ENCODE measurements at places on chromosomes 5 and 9.

- no peak for DNase-seq
Measured at GRCh38 chr5:36403632-36404311, 102.1 kb upstream of the RANBP3L start.

DNA sequence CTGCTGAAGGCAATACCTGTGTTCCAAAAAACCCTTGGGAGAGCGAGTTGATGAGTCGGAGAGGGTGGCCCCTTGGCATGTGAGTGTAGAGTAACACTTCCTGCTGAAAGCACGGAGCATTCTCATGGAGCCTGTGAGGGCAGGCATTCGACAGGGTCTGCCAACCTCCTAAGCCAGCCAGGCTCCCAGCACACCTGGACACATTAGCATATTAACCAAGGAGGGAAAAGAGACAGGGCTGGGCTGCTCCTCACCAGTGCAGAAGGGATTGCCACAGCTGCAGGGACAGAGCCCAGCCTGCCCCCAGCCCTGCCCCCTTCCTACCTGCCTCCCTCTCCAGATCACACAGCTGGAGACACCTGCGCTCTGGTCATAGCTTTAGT is 46.4 kb upstream of the SEMA4D start:
- no peak for DNase-seq

DNA sequence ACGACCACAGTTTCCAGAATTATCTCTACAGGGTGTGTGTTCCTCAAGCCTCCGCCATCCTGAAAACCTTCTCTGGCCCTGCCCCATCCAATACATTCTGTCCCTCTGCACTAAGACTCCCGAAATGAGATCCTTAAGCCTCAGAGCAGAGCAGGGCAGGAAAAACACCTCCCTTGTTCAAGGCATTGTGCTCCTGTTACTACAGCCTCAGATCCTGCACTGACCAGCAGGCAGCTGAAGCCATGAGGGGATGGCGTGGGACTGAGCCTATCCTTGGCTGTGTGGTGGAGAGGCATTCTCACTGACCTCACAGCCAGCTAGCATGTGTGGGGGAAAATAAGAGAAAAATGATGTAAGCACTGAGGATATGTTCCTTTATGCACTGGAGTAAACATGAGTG is 106.7 kb upstream of the PHYKPL start:
- DNase-seq: no peak

GRCh38 chr9:34590381-34591247 is 1.1 kb upstream of the CNTFR start:
- DNase-seq: no peak

DNA sequence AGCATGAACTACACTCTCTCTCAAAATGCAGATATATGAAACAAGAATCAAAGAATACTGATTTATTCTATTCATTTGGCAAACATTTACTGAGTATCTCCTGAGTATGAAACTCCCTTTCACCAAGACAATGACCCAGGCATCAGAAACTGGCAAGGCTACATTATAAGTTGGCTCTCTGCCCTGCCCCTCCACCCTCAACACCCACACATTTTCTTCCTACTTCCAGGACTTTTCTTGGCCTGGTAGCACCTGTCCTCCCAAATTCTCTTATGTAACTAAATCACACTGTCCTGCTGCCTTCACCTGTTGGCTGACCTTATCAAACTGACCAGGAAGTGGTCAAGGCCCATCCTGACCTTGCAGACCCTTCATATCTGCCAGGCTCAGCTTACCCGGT is 3.5 kb downstream of the RASEF start:
- no peak for DNase-seq

GRCh38 chr9:22452415-22453010 is 5.9 kb downstream of the DMRTA1 start:
- no peak for DNase-seq

- no peak for DNase-seq
Measured at GRCh38 chr9:15531380-15531779, 20.6 kb upstream of the PSIP1 start.

DNA sequence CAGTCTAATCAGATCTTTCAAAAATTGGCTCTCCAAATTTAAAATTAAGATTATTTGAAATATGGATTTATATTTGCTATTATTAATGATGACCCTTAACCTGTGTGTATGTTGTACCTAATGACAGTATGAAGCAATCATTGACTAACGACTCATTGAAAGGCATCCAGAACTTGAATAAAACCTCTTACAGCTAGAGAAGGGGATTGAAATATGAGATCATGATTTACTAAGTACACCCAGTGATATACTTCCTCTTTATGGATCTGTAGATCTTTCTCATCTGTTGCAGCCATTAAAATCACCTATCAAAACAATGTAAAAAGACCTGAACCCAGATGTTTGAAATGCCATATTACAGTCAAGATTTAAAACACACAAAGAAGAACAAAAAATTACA is 126.5 kb downstream of the RPS23 start:
- DNase-seq: no peak

DNA sequence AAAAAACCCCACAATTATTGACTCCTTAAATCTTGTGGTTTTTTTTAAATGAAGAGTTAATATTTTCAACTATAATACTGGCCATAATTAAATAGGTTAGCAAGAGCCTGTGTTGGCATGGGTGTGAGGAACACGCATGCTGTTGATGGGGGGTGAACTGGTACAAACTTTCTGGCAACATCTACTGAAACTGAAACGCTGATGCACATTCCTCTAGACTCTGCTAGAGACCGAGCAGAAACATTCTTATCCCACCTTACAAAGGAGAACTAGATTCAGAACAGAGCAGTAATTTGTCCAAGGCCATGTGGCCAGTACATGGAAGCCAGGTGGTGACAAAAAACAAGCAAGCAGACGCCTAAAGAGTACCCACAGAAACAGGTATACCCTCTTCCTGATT is 2.4 kb downstream of the BICD2 start:
- DNase-seq: no peak

- DNase-seq: no peak
Measured at GRCh38 chr5:4740156-4740555, 400.0 kb upstream of the ADAMTS16 start.

GRCh38 chr9:121340676-121341392 is 29.2 kb downstream of the STOM start:
- DNase-seq: no peak

- DNase-seq: no peak
Measured at GRCh38 chr5:56229111-56229510, 4.0 kb downstream of the ANKRD55 start.

DNA sequence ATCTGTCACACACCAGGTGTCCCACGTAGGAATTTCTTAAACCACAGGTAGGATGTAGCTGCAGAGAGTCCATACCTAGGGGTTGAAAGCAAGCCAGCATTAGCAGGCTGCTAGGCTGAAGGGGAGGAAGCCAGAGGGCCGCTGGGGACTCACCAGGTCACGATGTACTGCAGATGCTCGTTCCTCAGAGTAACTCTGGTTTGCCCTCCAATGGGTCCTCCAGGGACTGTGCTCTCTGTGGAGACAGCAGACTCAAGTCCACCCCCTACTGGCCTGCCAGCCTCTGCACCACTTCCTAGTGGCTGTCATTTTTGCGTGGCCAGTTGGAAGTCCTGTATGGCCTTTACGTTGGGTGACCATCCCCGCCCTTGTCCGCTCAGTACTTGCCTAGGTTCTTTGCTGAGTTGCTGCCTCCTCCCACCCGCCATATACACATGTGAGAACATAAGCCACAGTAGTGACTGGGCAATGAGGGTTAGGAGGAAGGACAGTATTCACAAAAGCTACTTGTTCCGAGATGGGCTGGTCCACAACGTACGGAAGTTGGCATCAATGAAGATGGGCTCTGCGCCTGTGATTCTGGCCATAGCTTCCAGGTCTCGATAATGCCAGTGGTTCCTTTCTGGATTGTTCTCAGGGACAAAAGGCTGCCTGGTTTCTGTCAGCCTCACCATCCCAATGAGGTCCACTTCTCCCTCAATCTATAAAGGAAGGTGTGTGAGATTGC is 4.1 kb downstream of the RPL7A start:
- no peak for DNase-seq

GRCh38 chr5:125160787-125161502 is 414.5 kb upstream of the ZNF608 start:
- DNase-seq: no peak

DNA sequence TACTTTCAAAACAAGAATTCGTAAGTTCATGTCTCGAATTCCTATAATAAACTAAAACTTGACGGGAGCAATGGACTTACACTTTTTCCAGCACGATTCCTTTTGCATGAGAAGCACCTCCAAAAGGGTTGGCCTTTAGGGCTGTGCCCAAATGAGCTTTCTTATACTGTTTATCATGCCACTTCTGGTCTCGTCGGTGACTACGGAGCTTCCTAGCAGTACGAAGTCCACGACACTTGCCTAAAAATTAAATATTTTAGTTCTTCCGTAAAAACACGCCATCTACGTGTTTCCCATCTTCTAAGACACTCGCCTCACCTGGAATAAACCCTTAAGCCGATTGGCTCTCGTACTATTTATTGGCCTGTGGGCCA is 554 bp downstream of the RPS23 start:
- DNase-seq: no peak

DNA sequence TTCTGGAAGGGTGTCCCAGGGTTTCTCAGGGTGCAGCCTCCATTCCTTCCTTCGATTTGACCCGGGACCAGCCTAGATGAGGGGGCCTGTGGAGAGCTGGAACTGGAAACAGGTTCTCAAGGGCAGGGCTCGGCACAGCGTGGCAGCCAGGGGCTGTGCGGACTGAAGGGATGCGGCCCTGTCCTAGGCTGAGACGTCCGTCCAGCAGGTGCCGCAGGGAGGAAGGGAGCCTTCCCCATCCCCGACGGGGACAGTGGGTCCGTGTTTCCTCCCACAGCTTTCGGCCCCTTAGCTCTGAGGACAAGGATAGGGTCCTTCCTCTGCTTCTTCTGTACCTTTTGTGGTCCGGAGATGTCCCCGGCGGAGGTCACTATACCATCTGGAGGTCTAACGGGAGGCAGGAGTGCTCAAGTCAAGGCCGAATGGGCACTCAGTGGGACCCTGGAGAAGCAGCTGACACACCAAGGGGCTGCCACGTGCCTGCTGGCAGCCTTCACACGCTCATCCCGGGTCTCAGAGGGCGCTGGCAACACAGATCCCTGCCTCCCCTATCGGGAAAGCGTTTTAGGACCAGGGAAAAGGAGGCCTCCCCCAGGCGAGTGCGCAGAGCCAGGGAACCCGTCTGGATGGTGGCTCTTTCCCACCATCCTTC is 49.9 kb downstream of the USP20 start:
- DNase-seq: no peak

GRCh38 chr5:17443333-17444130 is 54.5 kb upstream of the TAF11L2 start:
- no peak for DNase-seq

DNA sequence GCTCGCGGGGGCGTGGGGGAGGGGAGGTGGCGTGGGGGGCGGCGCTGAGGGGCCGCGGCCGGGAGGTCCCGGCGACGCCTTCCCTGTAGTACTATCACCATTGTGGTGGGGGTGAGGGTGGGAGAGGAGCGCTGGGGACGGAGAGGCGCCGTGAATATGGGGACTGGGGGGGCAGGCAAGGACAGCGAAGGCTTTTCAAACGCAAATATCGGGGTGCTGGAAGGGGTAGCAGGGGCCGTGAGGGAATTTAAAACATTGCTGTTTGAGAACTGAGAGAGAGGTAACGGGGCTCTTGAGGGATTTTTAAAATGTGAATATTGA is 427 bp downstream of the RBM27 start:
- no peak for DNase-seq

DNA sequence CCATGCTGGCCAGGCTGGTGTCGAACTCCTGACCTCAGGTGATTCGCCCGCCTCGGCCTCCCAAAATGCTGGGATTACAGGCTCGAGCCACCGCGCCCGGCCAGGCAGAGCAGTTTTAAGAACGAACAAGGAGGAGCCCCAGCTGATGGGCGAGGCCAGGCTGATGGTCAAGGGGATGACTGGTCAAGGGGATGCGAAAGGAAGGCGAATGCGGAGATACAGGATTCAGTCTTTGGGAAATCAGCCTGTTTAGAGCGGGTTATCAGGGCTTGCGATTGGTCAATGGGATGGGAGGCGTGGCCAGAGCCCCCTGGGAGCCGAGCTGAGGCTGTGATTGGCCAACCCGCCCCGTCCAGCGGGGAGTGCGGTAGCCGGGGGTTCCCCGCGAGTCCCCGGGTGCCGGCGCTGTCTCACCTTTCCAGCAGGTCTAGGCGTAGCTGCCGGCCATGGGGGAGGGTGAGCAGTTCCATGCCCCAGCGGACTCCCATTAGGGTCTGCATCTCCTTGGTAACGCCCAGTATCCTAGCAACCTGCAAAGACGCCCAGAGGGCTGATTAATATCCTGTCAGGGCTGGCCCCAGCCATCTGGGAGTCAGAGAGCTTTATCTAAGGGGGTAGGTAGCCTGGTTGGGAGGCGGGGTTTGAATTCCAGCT is 7.5 kb upstream of the TOR2A start:
- no peak for DNase-seq

- no peak for DNase-seq
Measured at GRCh38 chr9:7560669-7561305, 238.8 kb downstream of the DMAC1 start.

DNA sequence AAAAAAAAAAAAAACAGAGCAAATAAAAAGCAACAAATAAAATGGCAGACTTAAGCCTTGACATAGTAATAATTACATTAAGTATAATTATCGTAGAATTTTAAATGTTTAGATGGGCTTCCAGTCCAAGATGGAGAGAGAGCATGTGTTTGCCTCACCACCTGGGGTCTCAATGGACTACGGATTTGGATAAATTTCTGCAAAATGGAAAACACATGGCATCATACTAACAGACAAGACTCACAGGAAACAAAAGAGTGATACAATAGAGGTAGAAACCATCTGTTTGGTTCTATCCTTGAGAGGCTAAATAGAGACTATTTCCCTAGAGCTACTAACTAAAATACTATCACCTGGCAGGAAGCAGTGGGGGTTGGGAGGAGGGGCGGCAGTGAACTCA is 144.3 kb downstream of the MUSK start:
- DNase-seq: no peak

DNA sequence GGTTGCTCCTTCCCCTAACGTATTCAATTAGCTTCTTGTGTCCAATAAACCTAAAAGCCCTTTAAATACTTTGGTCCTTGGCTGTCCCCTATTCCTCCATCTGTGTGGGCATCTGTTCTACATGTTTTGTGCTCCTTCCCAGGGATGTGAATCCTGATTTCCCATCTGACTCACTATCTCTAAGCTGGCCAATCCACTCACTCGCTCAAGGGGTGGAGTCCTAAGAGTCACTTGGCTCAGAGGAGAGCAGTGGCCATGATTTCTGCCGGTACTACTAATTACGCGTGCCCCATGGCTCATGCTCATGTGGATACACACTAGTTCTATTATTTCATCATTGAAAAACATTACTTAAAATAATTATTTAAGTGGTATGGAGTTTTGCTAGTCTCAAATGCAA is 89.6 kb downstream of the TAF11L14 start:
- DNase-seq: no peak

DNA sequence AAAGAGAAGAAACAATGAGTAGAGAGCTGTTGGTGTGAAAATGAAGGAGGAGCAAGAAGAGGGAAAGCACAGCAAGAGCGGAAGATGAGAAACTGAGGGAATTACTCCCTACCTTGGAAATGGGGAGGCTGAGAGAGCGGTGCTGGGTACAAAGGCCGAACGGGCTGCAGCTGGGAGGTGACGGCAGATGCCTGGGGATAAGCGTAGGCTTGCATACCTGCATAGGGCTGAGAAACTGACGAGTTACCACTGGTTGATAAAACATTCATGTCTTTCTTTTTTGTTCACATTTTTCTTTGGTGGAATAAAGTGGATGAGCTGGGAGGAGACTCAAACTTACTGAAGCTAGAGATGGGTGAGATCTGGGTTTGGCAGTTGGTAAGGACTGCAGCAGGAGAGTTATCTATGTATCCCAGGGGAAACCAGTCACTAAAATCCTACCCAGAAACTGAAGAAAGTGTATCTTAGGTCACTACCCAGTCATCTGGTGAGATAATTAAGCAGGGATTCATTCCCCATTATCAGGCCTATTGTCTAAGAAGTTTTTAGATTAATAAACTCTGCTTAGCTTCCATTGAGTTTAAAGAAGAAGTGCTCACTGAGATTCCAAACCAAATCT is 34.8 kb downstream of the FKBP15 start:
- DNase-seq: no peak
